Muscle of back (tissue), 13 donors: ENCODE measurements at places on chromosomes 1 and 21. TPM values are rescaled to one million over a fixed set of nuclear protein-coding genes. Genes with fewer than 3 reads are reported as not detected.

SYT6 gene
- 1.2 TPM for polyA plus RNA-seq

KCNQ4 gene
- polyA plus RNA-seq, result 24.3 TPM

POFUT2 gene
- polyA plus RNA-seq, result 39.0 TPM

NES gene
- 620 TPM for polyA plus RNA-seq

KDF1 gene
- not detected for polyA plus RNA-seq

ARMH1 gene
- 1.8 TPM for polyA plus RNA-seq
